ENCODE measurements at places on chromosomes 3 and 15.

DNA sequence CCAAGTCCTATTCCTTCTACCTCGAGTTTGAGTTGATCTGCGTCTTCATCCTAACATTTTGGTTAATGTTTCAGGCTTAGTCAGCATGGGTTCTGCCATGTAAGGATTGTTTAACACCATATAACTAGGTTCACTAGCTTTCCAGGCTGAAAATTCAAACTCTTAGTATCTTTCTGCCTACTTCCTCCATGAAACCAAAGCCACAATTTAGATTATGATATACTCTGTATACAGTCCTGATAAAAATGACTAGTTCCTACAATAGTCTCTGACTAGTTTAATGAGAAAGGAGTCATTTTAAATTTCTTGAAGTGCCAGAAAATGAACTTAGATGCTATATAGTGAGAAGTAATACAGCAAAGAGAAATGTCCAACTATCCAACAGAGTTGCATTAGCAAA is 6.6 kb upstream of the BTLA start:
- no peak overlapping the region for H3K27ac ChIP-seq
- no peaks in the 10 kb centered on the region for H3K36me3 ChIP-seq
- H3K4me1 ChIP-seq, result no peaks in the 10 kb centered on the region

- peaks cover 3% of the 10 kb centered on the region for H3K36me3 ChIP-seq
- H3K27me3 ChIP-seq, result no peaks in the 10 kb centered on the region
- H3K4me1 ChIP-seq, result peaks cover 13% of the 10 kb centered on the region
- DNase-seq, result no peak
- no peak overlapping the region for H3K4me3 ChIP-seq
These were observed 5.3 kb downstream of the DPP8 start for GRCh38 chr15:65512189-65512588.

DNA sequence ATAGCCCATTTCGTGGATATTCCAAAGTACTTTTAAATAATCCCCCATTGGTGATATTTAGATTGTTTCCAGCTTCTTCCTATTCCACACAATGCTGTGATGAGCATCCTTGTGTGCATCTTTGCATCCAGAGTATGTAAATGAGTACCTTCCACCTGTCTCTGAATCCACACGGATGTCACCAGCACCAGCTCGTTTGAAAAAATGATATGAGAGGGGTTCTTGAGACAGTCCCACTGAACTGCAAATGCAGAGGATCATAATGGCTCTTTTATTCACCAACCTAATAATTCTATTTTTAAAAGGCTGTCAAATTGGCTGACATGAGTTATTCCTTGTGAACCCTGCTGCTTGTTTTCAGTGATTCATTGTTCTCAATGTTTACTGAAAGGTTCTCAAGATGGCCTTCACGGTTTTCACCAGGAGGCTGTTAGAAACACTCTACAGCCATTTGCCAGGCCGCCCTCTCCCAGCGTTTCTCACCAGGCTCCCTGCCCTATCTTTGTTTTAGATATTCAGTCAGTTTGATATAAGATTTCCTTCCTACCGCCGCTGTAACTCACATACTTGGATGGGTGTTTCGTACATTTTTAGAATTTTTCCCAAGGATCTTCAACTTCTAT is 96.7 kb upstream of the PTPRG start:
- H3K4me1 ChIP-seq, result no peaks in the 10 kb centered on the region
- no peak overlapping the region for H3K27ac ChIP-seq
- H3K27me3 ChIP-seq, result no peaks in the 10 kb centered on the region
- peak; percentile 23 for DNase-seq
- H3K36me3 ChIP-seq, result no peaks in the 10 kb centered on the region

GRCh38 chr3:89098964-89099585 is 8.3 kb upstream of the EPHA3 start:
- H3K36me3 ChIP-seq, result no peaks in the 10 kb centered on the region
- H3K27ac ChIP-seq, result no peak overlapping the region
- DNase-seq, result peak; percentile 57
- no peaks in the 10 kb centered on the region for H3K4me1 ChIP-seq

- H3K27ac ChIP-seq, result no peak overlapping the region
- no peak for DNase-seq
- no peak overlapping the region for H3K4me3 ChIP-seq
- H3K4me1 ChIP-seq, result no peaks in the 10 kb centered on the region
- no peaks in the 10 kb centered on the region for H3K27me3 ChIP-seq
These were observed 230.7 kb upstream of the SLCO3A1 start for GRCh38 chr15:91622711-91623342.

DNA sequence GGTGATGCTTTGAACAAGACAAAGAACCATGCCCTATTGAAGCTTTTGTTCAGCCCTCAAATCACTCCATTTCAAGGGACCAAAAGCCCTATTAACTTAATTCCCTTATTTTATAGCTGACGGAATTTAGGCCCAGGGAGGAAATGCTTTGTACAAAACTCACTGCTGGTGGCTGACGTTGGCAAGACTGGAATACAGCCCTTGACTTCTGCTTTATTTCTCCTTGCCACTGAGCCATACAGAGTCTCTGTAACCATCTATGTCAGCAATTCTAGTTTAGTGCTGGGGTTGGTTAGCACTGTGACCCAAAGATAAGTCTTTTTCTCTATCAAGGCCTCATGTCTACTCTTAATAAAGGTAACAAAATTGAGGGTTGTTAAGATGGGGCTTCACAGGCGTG is 316.1 kb upstream of the TPRG1 start:
- no peak for DNase-seq
- no peaks in the 10 kb centered on the region for H3K4me1 ChIP-seq
- H3K27me3 ChIP-seq, result no peaks in the 10 kb centered on the region
- H3K4me3 ChIP-seq, result no peak overlapping the region

DNA sequence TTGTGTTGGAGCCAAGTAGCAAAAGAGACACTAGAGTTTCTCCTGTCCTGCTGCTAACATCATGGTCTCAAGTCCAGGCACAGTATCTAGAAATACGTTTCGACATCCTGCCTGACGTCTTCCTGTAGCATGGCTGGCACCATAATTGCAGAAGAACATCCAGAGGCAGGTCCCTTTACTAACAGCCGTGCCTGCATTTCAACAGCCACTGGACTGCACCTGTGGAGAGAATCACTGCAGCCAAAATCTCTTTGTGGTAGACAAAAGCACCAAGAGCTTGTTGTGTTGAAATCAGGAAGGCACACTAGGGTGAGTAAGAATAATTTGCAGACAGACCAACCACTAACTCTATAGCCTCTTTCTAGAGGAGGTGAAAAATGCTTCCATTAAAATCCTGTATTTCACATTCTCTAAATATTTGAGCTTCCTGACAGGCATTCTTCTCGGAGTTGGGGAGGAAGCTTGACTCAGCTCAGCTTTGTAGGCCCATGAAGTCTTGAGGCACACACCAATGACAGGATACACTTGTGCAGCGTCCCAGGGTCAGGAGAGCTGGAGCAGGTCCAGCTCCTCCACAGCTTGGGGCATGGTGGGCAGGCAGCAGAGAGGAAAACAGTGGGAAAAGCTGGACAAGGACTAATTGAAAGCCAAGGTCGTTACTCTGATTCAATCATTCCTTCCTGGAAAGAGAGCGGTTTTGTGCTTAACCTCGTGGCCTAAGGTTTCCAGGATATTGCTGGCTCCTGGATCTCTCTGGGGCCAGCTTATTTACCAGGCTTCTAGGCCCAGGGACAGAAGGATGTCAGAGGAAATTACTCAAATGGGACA is 244.9 kb downstream of the FAM43A start:
- H3K27ac ChIP-seq, result peak overlapping the region; percentile 32
- DNase-seq, result no peak
- no peaks in the 10 kb centered on the region for H3K4me1 ChIP-seq
- H3K27me3 ChIP-seq, result no peaks in the 10 kb centered on the region
- no peak overlapping the region for H3K4me3 ChIP-seq

GRCh38 chr3:101848754-101849713 is at the start of gene NFKBIZ:
NFKBIZ (plus strand) TSS chr3:101849514; CDS start chr3:101849629, 115 bp downstream.
- DNase-seq, result peak; percentile 94
- H3K27me3 ChIP-seq, result no peaks in the 10 kb centered on the region
- no peaks in the 10 kb centered on the region for H3K4me1 ChIP-seq
- peak within 1 kb of the TSS; percentile 96 for H3K27ac ChIP-seq

DNA sequence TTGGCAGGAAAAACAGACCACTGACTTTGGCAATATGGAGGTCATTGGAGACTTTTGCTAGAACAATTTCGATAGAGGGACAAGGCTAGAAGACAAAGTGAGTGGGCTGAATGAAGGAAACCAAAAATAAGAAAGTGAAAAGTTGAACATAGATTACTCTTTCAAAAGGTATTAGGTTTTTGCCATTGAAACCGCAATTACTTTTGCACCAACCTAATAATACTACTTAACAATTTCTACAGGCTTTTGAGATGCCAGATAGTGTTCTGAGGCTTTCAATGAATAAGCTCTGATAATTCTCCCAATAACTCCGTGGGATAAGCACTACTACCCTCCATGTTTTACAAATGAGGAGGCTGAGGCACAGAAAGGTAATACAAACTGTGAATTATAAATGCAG is 85.0 kb downstream of the MDFIC2 start:
- H3K36me3 ChIP-seq, result no peaks in the 10 kb centered on the region
- no peak overlapping the region for H3K4me3 ChIP-seq
- H3K27me3 ChIP-seq, result no peaks in the 10 kb centered on the region
- H3K27ac ChIP-seq, result no peak overlapping the region
- no peaks in the 10 kb centered on the region for H3K4me1 ChIP-seq
- DNase-seq, result no peak

GRCh38 chr15:98257290-98257689 is 296.8 kb downstream of the ARRDC4 start:
- DNase-seq, result no peak
- H3K36me3 ChIP-seq, result no peaks in the 10 kb centered on the region
- H3K4me1 ChIP-seq, result no peaks in the 10 kb centered on the region

GRCh38 chr3:60081381-60082095 is 1031.7 kb upstream of the CFAP20DC start:
- H3K27me3 ChIP-seq, result no peaks in the 10 kb centered on the region
- no peak overlapping the region for H3K4me3 ChIP-seq
- DNase-seq, result no peak
- H3K4me1 ChIP-seq, result no peaks in the 10 kb centered on the region

DNA sequence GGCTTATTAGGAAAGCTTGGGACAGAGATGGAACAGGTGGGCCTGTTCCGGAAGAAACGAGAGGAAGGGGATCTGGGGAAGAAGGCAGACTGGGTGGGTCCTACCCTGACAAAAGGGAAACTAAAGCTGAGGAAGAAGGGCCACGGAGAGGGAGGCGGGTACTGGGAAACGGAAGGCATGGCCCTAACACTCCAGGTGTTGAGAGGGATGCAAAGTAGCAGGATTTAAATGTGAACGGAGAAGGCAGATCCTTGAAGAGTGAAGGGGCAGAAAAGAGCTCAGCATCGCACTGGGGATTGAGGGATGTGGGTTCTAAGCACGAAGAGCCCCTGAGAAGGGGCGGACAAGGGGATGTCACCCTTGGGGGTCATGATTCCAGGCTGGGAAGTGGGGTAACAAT is 735 bp downstream of the STIMATE start:
- H3K36me3 ChIP-seq, result no peaks in the 10 kb centered on the region
- no peak overlapping the region for H3K27ac ChIP-seq
- no peaks in the 10 kb centered on the region for H3K27me3 ChIP-seq
- H3K4me3 ChIP-seq, result peak overlapping the region; percentile 78
- no peak for DNase-seq

DNA sequence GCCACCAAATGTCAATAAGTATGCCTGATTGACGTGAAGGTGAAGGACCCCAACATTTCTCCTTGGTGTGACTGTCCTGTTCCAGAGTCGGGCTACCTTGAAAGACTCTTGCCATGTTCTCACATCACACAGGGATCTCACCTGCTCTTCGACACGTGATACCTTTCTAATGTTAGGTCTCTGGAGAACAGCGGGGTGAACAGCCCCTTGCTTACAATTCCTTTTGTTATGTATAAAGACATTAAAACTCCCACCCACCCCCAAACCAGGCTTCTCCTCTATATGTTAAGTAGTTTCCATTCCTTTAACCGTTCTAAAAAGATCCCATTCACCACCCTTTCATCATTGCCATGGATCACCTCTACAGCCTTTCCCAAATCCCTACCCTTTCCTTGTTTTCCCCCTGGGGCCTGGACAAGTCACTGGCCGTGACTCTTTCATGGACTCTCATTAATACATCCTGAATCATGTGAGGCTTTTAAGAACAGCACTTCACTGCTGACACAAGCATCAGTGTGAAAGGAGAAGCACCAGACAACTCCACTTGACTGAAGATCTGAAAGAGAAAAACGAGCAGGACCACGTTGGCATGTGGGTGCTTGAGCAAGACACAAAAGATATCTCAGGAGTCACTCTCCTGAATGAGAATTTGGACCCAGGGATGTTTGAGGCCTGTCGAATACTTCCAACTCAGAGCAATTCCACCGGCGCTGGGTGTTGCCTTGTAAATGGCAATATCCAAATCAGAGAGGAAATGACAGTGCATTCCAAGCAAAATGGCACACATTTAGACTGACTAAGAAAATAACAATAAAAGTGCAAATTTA is 115.0 kb downstream of the FOXP1 start:
- no peak for DNase-seq
- no peaks in the 10 kb centered on the region for H3K4me1 ChIP-seq
- H3K27ac ChIP-seq, result no peak overlapping the region
- H3K4me3 ChIP-seq, result no peak overlapping the region
